ENCODE measurements at places on chromosomes 5 and 9.

- no peak for DNase-seq
Measured at GRCh38 chr5:116730706-116731105, 156.1 kb upstream of the SEMA6A start.

GRCh38 chr9:86183229-86184137, 76.0 kb downstream of the C9orf153 start:
- no peak for DNase-seq

- DNase-seq = no peak
Measured at GRCh38 chr9:17757816-17758215, 178.9 kb downstream of the SH3GL2 start.

DNA sequence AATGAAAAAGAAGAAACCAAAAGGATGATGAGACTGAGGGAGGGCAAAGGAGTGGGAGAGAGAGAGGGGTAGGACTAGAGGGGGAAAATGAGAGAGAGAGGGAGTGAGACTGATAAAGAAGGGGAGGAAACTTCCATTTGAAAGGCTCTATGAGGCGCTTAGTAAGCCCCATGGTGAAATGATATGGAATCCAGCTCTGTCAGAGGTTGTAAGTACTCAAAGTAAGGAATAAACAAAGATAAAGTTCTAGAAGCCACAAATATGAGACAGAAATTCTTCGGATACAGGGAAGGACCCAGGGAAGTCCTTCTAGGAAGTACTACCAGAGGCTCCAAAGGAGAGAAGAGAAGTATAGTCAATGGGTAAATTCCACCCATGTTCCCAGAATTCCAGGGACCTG, 21.7 kb upstream of the VLDLR start:
- DNase-seq = no peak

GRCh38 chr5:111461934-111462333, 50.4 kb downstream of the STARD4 start:
- DNase-seq = no peak

DNA sequence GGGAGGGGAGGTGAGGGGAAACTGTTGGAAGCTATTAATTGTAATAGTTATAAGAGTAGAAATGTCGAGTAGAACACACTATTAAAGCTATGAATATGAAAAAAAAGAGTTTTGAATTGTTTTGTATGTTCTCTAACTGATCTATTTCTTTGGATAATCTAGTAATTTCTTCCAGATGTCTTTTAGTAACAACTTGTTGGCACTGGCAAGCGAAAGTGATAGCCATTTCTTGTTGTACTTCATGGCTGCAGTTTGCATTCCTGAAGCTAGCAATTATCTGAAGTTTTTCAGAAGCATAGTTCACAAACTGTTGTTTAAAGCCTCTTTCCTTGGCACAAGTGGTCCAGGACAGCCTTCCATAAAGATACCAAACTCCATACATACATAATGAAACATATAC, 49.4 kb upstream of the SPATA31C2 start:
- DNase-seq = no peak

DNA sequence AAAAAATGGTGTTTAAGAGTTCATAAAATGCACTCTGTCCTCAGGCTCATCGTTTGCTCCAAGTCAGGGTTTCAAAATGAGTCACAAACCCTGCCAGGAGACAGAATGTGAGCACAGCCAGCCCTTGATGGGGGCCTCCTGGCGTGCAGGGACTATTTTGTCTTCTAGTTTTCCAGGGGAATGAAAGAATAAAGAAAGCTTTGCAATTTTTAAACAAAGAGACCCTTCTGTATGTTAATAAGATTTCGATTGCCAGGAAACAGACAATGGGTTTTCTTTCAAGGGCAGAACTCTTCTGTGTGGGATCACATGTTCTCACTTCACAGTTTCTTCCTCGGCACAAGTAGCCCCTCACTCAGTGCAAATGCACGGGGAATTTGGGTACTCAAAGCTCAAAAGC, 121.4 kb upstream of the C6 start:
- no peak for DNase-seq

DNA sequence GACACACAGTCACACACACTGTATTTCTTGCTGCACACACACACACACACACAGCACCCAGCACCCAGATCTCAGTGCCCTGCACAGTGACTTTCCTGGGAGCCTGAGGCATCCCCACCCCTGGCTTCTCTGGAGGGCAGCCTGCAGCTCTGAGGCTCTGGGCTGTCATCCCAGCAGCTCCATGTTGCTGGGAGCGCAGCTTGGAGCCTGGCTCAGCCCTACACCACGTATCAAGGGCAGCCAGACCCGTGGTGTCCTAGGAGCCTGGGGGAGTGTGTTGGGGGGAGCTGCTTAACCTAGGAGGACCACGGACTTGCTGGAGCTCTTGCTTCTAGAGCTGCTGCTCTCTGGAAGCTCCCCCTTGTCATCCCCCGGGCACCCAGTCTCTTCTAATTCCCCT, 5.2 kb downstream of the IER5L start:
- no peak for DNase-seq

DNA sequence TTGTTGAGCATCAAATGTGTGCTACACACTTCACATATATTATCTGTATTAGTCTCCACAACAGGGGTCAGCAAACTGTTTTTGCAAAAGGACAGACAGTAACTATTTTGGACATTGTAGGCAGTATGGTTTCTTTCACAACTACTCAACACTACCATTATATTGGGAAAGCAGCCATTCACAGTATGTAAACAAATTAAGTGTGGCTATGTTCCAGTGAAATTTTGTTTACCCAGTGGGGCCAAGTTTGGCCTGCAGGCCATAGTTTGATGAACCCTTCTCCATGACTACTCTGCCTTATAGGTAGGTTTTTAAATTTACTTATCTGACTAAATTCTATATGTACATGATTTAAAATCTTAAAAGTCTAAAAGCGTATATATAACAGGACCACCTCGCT, 13.0 kb upstream of the FAM151B start:
- no peak for DNase-seq

DNA sequence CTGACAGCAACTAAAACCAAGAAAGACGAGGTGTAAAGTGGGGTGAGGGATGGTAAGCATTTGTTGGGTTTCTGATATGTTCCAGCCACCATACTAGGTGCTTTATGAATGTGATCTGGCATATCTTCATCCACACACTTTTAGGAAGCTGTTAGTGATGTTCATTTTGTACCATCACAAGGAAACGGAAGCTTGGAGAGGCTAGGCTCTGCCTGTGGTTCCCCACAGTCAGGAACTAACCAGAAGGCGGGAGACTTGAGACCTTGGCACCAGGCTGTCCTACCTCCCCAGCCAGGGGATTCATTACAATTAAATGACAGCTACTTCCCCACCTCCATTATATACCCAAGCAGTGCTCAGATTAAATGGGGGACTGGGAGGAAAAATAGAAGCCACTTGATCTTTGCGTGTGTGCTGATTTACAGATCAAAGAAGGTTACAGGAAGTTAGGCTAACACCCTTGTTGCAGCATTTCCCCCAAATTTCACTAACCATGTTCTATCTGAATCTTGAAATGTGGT, 43.0 kb downstream of the SFXN1 start:
- DNase-seq = peak; percentile 79

DNA sequence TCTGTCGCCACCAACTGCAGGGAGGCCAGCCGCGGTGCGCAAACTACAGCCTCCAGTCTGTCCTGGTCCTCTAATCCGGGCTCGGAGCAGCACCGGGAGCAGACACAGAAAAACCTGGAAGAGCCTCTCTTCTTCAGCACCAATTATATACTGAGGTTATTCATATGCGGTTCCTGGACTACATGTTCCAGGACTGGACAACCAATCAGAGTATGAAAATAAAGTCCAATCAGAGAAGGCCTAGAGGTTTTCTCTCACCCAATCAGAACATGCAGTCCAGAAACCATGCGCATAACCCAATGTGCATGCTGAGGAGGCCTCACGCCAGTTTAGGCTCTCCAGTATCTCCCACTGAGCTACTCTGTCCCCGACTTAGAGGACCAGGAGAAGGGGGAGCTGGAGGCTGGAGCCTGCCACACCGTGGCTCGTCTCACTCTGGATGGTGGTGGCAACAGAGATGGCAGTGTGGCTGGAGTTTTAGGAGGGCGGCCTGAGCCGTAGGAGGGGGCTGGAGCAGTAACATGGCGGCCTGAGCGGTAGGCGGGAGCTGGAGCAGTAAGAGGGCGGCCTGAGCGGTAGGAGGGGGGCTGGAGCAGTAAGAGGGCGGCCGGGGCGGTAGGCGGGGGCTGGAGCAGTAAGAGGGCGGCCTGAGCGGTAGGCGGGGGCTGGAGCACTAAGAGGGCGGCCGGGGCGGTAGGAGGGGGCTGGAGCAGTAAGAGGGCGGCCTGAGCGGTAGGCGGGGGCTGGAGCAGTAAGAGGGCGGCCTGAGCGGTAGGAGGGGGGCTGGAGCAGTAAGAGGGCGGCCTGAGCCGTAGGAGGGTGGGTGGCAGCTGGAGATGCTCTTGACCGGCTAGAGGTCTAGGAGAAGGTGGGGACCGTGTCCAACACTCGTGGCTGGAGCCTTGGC, 20.4 kb upstream of the TRIM52 start:
- no peak for DNase-seq

- no peak for DNase-seq
Measured at GRCh38 chr9:111298731-111299598, 31.1 kb downstream of the OR2K2 start.

GRCh38 chr5:93161661-93162654, 419.1 kb downstream of the NR2F1-AS1 start:
- DNase-seq = no peak

DNA sequence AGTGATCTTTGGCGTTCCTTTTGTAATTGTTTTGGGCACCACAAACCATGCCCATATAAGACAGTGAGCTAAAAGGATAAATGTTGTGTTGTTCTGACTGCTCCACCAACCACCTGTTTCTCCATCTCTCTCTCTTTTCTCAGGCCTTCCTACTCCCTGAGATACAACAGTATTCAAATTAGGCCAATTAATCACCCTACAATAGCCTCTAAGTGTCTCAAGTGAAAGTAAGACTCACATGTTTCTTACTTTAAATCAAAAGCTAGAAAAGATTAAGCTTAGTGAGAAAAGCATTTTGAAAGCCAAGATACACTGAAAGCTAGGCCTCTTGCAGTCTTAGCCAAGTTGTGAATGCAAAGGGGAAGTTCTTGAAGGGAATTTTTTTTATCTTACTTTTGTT, 268.8 kb upstream of the NREP start:
- no peak for DNase-seq

- DNase-seq = no peak
Measured at GRCh38 chr5:6480133-6481051, 31.7 kb downstream of the UBE2QL1 start.

GRCh38 chr5:133122711-133123110, 70.9 kb downstream of the HSPA4 start:
- DNase-seq = peak; percentile 21

GRCh38 chr5:16561660-16562059, 55.1 kb downstream of the RETREG1 start:
- DNase-seq = no peak

DNA sequence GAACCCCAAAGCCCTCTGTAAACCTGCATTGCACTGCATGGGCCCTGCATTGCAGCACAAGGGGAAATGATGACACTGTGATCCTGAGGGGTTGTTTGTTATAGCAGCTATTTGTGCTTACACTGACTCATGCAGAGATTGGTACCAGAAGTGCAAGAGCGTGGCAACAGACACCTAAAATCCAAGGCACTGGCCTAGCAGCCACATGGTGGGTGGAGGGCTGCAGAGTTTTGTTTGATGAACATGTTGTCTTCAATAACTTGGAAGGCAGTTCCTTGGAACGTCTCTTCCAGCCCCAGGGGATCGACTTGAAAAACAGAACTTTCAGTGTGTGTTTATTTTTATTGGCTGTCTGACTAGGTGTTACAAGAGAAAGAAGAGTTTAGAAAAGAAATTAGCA, 14.5 kb downstream of the FCN2 start:
- no peak for DNase-seq

DNA sequence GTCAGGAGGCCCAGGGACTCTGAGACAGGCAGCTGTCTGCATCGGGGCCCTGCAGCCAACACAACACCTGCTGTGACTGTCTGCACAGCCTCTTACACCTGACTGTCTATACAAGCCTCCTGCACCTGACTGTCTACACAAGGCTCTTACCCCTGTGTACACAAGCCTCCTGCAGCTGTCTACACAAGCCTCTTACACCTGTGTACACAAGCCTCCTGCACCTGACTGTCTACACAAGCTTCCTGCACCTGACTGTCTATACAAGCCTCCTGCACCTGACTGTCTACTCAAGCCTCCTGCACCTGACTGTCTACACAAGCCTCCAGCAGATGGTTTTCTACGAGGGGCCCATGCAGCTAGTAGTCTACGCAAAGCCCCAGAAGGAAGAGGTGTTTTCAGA, 18.6 kb downstream of the IRX2 start:
- DNase-seq = no peak

GRCh38 chr9:18092138-18092537, 381.8 kb upstream of the ADAMTSL1 start:
- DNase-seq = no peak

DNA sequence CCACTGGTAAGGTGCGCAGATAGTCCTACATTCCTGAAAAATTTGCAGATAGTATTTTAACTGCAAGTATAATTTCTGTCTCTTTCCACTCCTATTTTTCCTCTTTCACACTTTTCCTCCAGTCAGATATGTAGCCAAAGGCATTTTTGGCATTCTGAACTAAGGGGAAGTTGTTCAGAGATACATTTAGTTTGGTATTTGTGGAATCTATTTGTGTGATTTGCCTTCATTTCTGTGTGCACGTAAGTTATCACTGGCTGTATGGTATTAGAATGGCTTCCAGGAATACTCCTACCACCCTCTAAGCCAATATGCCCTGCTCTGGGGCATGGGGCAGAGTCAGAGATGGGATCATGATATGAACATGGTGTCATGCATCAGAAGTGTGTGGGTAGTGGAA, 45.8 kb upstream of the GRAMD2B start:
- no peak for DNase-seq

DNA sequence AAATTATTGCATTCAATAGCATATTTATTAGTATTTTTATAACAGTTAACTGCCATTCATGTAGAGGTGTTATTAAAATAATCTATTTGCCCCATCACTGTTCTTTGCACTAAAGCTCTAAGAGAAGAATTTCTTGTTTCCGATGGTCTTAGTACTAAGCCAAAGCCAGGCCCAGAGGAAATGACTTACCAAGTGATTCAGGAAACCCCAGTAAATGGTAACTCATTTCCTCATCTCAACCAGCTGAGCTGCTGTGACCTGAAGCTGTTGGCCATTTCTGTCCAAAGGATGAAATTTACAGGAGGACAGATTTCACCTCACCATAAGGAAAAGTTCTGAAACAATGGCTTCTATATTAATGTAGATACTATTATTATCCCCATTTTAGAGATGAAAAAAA, 117.0 kb downstream of the PIK3R1 start:
- DNase-seq = no peak

GRCh38 chr9:34338665-34339385, 9.5 kb downstream of the NUDT2 start:
- no peak for DNase-seq

GRCh38 chr9:136860933-136861873, 4.9 kb downstream of the EDF1 start:
- peak; percentile 5 for DNase-seq

- DNase-seq = no peak
Measured at GRCh38 chr5:158383486-158383885, 524.5 kb upstream of the CLINT1 start.

DNA sequence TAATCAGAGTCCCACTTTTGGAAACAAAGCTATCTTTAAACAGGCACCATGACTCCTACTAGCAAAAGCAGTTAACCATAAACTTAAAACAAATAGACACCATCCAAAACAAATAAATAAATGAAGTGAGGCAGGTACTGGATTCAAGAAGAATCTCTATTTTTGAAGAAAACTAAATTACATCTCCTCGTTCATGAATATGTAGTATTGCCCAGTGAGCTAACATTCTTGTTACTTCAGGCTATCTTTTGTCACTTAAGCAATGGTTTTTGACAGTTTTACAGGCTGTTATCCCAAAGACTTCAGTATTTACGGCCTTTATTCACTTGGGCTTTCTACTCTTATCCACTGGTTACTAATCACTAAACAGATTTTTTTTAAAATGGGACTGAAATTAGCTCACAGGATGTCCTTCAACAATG, 242.5 kb downstream of the MLLT3 start:
- DNase-seq = no peak

Measured in CD8-positive, alpha-beta T cell (primary cell).